Islet precursor cell (in vitro differentiated cells): ENCODE measurements at places on chromosomes 3 and 15.

DNA sequence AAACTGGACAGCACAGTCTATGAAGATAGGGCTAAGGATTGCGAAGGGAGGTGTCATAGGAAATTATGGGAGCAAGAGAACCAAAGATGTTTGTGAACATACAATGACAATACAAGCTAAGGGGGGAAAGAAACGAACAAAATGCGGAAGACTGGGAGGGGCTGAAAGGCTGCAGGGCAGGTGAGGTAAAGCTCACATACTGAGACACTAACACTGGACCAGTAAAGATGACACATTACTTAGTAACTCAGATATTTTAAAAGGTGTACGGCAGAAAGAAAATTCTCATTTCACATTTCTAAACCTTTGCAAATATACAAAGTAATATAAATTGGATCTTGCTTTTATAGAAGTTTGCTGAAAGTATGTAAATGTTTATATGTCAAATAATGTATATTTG is 10.1 kb downstream of the CLDND1 start:
- no peak for DNase-seq

DNA sequence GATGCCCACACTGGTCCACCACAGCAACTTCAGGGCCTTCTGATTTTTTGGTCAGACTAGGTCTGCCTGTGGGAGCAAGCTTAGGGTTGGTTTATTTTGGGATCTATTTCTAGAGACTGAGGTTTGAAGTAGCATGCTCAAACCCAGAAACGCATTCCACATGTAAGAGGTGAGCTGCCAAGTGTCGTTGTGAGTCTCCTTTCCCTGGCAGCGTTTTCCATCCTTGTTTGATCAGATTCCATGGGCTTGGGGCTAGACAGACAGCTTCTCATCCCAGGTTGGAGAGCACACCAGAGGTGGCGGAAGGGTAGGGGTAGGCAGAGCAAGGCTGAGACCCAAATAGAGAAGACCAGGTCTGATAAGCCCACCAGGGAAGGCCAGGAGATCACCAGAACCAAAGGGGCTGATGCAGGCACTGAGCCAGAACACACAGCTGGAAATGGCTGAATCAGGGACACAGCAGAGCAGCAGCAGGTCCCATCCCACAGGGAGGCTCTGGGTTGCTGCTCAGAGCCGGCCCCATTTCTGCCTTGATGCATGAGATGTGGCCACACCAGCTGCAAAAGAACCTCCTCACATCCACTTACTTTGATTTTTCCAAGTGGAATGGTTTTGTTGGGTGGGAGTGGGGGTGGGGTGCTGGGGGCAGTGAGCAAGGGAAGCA is 186.8 kb downstream of the THSD4 start:
- DNase-seq = no peak

GRCh38 chr15:58734859-58735258 is 14.6 kb downstream of the ADAM10 start:
- no peak for DNase-seq

- DNase-seq = no peak
These were observed 85.5 kb downstream of the VPS13C start for GRCh38 chr15:61974759-61975158.

DNA sequence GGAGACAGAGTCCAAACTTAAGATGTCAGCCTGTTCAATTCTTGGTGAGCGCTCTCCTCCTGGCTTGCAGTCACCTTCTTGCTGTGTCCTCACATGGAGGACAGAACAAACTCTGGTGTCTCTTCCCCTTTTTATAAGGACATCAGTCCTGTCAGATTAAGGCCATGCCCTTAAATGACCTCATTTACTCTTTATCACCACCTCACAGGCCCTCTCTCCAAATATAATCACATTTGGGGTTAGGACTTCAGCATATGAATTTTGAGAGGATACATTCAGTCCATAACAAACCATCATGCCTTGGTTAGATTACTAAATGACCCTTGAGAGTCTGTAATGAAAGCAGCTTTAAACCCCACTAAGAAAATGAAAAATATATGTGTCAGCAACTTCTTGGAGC is 175.2 kb downstream of the TAFA4 start:
- no peak for DNase-seq

GRCh38 chr3:14605067-14605466 is 46.5 kb upstream of the CCDC174 start:
- peak; percentile 90 for DNase-seq

DNA sequence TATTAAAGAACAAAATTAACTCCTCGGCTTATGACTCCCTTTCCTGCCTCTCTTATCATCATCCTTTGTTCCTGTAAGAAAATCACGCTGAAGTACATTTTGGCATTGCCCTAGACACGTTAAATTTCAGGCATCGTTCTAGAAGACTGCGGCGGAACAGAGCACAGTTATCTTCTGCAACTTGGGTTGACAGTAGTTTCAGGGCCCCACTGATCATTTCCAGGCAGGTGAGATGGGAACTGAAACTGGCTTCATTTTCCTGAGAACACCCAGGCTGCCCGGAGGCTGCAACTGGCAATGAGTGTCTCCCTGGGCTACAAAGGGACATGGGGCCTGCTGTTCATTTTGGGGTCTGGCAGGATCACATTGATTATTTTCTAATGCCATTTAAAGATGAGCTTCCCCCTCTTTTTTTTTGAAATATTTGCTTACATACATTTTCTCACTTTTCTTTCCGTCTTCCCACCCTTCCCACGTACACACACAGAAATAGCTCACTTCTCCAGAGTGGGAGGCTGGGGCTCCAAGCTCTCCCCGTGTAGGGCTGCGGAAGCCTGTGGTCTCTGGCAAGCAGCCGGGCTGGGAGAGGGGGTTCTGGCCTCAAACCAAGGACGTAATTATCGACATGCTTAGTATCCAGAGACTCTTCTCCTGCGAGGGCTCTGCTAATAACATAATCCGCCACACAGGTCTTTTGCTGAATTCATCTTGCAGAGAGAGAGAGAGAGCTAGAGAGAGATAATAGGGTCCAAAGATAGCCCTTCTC is 267.4 kb downstream of the ABHD5 start:
- DNase-seq = no peak

GRCh38 chr3:165883863-165884478 is 46.7 kb upstream of the BCHE start:
- no peak for DNase-seq

GRCh38 chr15:90046911-90047392 is 45.8 kb downstream of the ZNF710 start:
- no peak for DNase-seq

DNA sequence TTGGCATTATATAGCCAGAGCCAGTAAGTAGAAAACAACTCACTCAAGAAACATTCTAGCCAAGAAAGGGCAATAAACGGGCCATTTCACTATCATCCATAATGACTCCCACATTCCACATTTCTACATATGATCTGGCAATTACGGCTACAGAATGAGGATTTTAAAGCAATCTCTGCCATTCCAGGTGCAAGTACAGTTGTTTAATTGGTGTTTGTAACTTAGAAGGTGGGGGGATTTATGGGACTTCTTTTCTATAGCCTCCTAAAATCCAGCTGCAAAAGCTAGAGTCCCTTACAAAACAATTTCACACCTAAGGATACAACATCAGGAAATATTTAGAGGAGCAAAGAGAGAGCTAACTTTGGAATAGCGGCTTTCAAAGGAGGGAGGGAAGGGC is 295.4 kb upstream of the RORA start:
- DNase-seq = no peak

GRCh38 chr3:115930168-115930567 is 306.9 kb downstream of the GAP43 start:
- no peak for DNase-seq

DNA sequence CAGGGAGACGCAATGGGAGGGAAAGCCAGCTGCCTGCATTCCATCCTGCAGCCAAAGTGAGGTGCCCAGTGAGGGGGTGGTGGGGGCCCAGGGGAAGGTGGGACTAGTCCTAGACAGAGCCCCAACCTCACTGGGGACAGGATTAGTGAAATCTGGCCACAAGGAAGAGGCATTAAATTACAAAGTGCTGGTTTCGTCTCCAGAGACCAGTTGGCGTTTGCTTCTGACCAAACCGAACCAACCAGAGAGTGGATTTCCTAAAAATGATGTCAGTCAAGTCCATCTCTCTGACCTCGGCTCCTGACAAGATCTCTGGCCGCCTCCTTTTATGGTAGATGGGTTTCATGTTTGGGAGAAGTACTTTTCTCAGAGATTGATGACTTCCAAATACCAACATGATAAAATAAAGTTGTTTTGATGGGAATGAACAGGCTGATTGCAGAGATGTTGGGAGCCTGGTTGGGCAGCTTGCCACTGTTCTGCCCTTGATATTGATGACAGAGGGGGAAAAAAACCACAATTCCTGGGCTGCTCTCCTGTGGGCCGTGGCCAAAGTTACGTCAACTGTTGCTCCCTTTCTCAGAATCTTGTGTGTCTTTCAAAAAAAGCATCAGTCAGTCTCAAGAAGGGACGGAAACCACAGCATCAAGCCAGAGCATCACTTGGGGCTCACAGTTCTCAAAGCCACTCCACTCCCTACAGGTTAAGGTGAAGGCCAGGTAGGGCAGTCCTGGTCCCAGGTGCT is 24.6 kb downstream of the ITGA11 start:
- peak; percentile 23 for DNase-seq

- peak; percentile 60 for DNase-seq
These were observed 191.1 kb downstream of the PLCH1 start for GRCh38 chr3:155553780-155554179.

DNA sequence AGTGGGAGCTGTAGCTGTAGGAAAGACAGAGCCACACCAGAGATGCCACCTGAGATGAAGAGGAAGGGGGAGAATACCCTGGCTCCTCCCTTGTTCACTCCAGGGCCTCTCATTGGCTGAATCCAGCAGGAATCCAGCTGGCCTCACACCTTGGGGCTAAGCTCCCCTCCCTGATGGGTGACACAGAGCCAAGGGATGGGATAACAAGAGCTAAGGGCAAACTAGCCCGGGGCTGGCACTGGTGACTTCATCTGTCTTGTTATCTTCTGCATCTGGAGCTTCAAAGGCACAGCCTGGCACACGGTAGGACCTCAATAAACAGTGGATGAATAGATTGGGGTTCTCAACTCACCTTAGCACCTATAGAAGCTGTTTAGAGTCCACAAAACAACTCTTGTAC is 13.8 kb upstream of the GATA2 start:
- DNase-seq = peak; percentile 47

DNA sequence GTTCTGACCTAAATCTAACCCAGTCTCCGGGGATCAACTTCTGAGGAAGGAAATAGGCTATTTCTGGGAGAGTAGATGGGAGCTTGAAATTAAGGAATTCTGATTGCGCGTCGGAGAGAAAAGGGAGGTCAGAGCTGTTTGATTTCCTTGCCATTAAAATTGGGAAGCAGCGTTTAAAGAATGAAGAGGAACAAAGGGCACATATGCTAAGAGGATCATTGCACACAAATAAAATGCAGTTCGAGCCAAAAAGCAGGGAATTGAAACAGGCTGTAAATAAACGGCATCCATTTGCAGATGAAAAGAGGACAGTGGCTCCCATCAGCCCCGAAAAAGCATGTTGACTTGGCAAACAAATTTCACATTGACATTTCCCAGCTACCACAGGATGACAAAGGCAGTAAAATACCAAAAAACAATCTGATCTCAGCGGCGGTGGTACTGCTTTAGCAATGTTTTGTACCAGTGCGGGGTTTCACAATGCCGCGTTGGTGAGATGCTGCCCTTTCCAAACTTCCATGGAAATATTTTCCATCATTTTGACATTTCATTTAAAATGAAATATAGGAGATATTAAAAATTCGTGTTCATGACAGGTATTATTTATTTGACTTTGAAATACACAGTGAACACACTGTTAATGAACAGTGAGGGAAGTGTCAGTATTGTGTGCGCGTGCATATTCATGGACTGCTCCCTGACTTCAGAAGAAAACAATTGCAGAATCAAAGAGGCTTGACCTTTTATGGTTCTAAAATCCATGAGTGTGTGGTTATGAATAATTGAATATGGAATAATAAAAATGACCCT is 108.8 kb downstream of the SQOR start:
- DNase-seq = no peak

GRCh38 chr3:9768141-9768775 is 1.5 kb downstream of the CAMK1 start:
- no peak for DNase-seq

DNA sequence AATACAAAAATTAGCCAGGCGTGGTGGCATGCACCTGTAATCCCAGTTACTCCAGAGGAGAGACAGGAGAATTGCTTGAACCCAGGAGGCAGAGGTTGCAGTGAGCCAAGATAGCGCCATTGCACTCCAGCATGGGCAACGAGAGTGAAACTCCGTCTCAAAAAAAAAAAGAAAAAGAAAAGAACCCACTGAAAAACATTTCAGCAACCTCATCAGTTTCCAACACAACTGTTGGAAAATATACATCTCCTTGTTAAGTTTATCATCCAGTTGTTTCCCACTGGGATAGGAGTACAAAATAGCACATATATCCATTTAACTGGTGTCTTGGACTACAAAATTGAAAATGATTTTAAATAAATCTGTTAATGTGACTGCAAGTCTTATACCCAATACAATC is 2.2 kb downstream of the RPN1 start:
- no peak for DNase-seq

GRCh38 chr15:71440489-71441110 is 325.3 kb downstream of the THSD4 start:
- DNase-seq = no peak

- DNase-seq = no peak
These were observed 10.1 kb downstream of the TERC start for GRCh38 chr3:169754711-169755110.

GRCh38 chr15:92163641-92164040 is 230.0 kb upstream of the ST8SIA2 start:
- peak; percentile 51 for DNase-seq

GRCh38 chr15:61266921-61267320 is 37.8 kb upstream of the RORA start:
- DNase-seq = no peak

GRCh38 chr3:124700880-124701684 is 29.2 kb upstream of the UMPS start:
- DNase-seq = peak; percentile 63

DNA sequence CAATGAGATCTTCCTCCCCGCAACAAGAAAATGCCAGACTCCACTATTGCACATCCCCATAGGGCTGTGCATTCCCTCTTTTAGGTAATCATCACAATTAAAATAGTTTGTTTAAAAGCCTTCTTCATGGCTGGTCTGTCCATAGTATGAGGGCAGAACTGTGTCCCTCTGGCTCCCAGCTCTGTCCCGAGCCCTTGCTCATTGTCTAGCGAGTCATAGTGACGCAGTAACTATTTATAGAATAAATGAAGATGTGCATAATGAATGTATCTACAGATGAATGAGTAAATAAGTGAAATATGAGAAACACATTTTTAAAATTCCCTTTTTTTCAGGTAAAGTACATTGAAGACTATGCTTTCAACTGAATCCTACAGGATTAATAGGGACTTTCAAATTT is 128.4 kb upstream of the TMC3 start:
- DNase-seq = no peak

DNA sequence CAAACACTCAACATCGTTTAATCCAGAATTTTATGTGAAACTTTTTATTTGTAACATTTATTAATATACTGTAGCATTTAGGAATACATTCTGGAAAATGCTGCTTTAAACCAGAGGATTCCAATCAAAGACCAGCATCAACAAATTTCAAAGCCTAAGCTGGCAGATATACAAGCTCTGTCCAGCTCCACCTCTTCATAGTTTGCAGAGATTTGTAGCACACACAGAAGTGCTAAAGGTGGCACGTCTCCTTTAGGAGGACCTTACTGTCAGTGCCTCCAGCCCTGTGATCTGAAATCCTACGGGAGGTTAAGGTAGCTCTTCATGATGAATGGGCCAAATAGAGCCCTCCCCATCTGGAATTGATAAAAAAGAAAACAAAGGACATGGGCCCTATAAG is 329.7 kb upstream of the NECTIN3 start:
- no peak for DNase-seq
